ENCODE measurements at places on chromosomes 4 and X.
A peak's percentile ranks its signal among the peaks of the same experiment; 100 is the strongest.

GRCh38 chrX:18649498-18649951, 22.4 kb downstream of the RS1 start:
- no peak for DNase-seq

DNA sequence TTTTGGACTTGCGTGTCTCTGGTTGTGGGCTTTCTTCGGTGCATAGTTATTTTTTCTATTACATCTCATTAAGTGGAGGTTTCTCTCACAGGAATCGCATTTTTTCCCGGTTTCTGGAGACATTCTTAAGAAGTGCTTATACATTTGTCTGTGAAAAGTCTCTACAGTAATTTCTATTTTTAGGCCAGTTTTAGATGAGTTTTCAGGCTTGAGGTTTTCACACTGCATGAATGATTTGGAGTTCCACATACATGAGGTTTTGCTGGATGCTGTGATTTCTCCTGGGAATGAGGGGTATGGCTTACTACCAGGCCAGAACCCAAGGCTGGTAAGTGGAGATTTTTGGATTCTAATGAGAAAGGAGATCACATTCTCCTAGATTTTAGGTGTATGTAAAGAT, 422.6 kb upstream of the SLIT2 start:
- no peak for DNase-seq

- DNase-seq: no peak
Measured at GRCh38 chr4:170698334-170698733, 608.6 kb upstream of the AADAT start.

DNA sequence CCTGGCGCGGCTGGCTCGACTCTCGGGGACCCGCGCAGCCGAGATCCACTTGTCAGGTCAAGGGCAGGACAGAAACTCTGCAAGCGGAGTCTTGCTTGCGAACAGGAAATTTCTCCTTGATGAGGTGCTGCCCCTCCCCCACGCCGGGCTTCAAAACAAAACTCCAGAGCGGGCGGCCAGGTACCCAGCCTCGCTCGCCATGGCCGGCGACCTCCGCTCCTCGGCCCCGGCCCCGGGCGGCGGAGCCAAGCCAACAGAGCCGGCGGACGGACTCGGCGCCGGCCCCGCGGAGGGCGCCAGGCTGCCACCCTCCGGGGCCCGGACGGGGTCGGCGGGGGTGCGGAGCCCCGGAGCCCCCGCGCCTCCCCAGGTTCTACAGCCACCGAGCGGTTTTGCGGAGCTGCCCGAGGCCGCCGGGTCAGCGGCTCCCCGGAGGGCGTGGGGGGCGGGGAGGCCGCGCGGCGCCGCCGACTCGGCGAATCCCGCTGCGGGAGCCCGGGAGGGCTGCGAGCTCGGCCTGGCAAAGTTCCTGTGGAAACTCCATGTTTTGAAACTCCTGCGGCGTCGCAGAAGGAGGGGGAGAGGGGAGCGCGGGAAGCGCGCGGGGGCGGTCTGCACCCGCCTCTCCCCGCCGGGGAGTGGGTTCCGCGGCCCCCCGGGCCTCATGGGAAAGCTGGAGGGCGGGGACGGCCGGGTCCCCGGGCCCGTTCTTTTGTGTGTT, 11.7 kb upstream of the BCOR start:
- peak; percentile 35 for DNase-seq

DNA sequence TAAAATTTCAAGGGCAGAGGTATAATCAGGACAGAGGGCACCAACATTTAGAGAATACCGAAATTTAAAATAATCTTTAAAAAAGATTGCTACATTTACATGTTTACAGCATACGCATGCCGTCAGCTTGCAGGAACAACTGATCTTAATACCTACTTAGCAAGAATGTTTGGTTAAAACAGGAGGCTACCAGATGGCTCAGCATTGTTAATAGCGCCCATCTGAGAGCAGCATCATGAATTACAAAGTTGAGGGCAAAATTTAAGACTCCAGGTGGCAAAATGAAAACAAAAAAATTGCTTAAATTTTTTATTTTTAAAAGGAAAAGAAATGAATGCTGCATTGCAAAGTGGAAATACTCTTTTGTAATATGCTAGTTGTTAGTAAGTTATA, 241.3 kb downstream of the C4orf33 start:
- DNase-seq: no peak

- no peak for DNase-seq
Measured at GRCh38 chrX:136531951-136532350, at the start of gene VGLL1. Gene VGLL1, plus strand, starts transcription at chrX:136532215. Its CDS starts 3,806 bp downstream, at chrX:136536021.
